Tracheal epithelial cell (primary cell): ENCODE measurements at places on chromosomes 1 and 21. TPM values are rescaled to one million over a fixed set of nuclear protein-coding genes. Genes with fewer than 3 reads are reported as not detected.

PAPPA2 gene
- 3.6 and 14.1 TPM in 2 replicates for total RNA-seq

CKS1B gene
- 67.6 and 80.5 TPM in 2 replicates for total RNA-seq

CRYBG2 gene
- 36.9 and 51.1 TPM in 2 replicates for total RNA-seq

F13B gene
- not detected in 2 replicates for total RNA-seq

ZYG11A gene
- total RNA-seq, result 0.48 TPM in 1 of 2 replicates, not detected in the other

C1orf87 gene
- total RNA-seq, result not detected in 2 replicates

CFHR3 gene
- total RNA-seq, result not detected in 2 replicates

MPL gene
- total RNA-seq, result not detected in 2 replicates

MCOLN3 gene
- 1.3 and 4.8 TPM in 2 replicates for total RNA-seq

EPHA10 gene
- total RNA-seq, result 0.24 TPM in 1 of 2 replicates, not detected in the other

CR1L gene
- not detected in 2 replicates for total RNA-seq

VCAM1 gene
- total RNA-seq, result 0.21 and 37.8 TPM in 2 replicates

NTNG1 gene
- total RNA-seq, result 3.6 and 6.3 TPM in 2 replicates

CNR2 gene
- total RNA-seq, result not detected in 2 replicates

KCNQ4 gene
- total RNA-seq, result 0.48 TPM in 1 of 2 replicates, not detected in the other

GREM2 gene
- total RNA-seq, result not detected in 2 replicates

CYP4Z1 gene
- total RNA-seq, result not detected in 2 replicates

BSND gene
- not detected in 2 replicates for total RNA-seq

SPRR1A gene
- not detected in 2 replicates for total RNA-seq

PODN gene
- total RNA-seq, result 0.48 TPM in 1 of 2 replicates, not detected in the other

RPL5 gene
- 1,470 and 2,144 TPM in 2 replicates for total RNA-seq

ZNF691 gene
- total RNA-seq, result 7.2 and 8.7 TPM in 2 replicates

ZNF670 gene
- total RNA-seq, result 2.7 and 3.4 TPM in 2 replicates
